ENCODE measurements at places on chromosomes 6 and 20. TPM values are rescaled to one million over a fixed set of nuclear protein-coding genes. Genes with fewer than 3 reads are reported as not detected.

Gene CST4
- 0.16 TPM for polyA plus RNA-seq

Gene NUP153
- 27.7 TPM for polyA plus RNA-seq

Gene ADGB
- polyA plus RNA-seq = not detected

Gene KHDC1
- 7.0 TPM for polyA plus RNA-seq

Gene PCSK2
- polyA plus RNA-seq = 0.09 TPM

All from fibroblast of lung (primary cell).